ENCODE measurements at places on chromosomes 6 and 20.
A peak's percentile ranks its signal among the peaks of the same experiment; 100 is the strongest.

GRCh38 chr6:160054913-160055312 lies 66.7 kb upstream of the SLC22A1 start:
- peak overlapping the region; percentile 44 for H3K27ac ChIP-seq
- H3K36me3 ChIP-seq = peaks cover 97% of the 10 kb centered on the region

DNA sequence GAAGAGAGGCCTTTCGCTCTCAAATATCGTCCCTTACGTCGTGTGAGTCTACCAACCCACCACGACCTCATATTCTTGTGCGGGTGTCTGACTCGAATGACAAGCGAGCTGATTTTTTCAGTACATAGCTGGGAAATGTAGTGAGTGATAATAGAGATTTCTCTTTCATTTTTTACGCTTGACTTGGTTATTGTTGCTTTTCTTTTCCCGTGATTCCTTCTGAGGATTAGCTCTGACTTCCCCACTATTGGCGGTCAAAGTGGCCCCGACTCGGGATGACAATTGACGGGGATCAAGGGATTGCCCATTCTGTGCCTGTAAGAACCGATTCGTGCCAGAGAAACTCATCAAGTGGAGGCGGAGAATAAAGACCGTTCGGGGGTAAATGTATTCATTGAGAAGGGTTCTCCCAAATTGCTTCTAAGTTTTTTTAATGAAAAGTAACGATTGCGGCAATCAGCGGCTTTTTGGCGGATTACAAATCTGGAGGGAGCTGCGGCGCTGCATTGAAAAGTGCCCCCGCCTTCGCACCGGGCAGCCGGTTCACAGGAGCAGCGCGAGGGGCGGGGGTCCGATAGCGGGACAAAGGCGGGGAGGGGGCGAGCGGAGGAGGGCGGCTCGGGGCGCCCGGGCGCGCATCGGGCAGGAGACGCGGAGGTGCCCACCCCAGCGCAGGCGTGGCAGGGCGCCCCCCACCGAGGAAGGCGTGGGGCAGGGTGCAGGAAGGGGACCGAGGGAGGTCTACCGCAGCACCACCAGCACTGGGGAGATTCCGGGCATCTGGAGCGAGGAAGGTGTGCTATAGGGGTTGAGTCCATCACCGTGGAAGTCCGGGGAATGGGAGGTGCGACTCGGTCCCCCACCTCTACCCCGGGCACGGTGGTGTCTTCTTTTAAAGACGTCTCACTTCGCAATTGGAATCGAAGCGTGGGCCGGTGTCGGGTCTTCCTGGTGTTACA lies 44.5 kb upstream of the OSTM1 start:
- no peak for DNase-seq
- peaks cover 12% of the 10 kb centered on the region for H3K4me1 ChIP-seq
- no peak overlapping the region for H3K27ac ChIP-seq
- H3K36me3 ChIP-seq = no peaks in the 10 kb centered on the region
- H3K4me3 ChIP-seq = no peak overlapping the region
- H3K27me3 ChIP-seq = peaks cover 27% of the 10 kb centered on the region

GRCh38 chr6:82227770-82228169 lies 19.8 kb downstream of the IBTK start:
- H3K4me1 ChIP-seq = peaks cover 36% of the 10 kb centered on the region
- no peak overlapping the region for H3K4me3 ChIP-seq
- H3K27me3 ChIP-seq = no peaks in the 10 kb centered on the region

DNA sequence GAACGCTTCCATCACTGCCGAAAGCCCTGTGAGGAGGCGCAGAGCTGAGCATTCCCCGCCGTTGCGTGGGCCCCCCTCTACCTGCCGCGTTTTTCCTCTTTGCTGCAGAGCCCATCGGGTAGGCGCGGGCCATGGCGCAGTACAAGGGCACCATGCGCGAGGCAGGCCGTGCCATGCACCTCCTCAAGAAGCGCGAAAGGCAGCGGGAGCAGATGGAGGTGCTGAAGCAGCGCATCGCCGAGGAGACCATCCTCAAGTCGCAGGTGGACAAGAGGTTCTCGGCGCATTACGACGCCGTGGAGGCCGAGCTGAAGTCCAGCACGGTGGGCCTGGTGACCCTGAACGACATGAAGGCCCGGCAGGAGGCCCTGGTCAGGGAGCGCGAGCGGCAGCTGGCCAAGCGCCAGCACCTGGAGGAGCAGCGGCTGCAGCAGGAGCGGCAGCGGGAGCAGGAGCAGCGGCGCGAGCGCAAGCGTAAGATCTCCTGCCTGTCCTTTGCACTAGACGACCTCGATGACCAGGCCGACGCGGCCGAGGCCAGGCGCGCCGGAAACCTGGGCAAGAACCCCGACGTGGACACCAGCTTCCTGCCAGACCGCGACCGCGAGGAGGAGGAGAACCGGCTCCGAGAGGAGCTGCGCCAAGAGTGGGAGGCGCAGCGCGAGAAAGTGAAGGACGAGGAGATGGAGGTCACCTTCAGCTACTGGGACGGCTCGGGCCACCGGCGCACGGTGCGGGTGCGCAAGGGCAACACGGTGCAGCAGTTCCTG lies 693 bp downstream of the FAM50B start:
- no peaks in the 10 kb centered on the region for H3K36me3 ChIP-seq
- peaks cover 4% of the 10 kb centered on the region for H3K27me3 ChIP-seq
- H3K4me3 ChIP-seq = no peak overlapping the region
- no peak overlapping the region for H3K27ac ChIP-seq
- DNase-seq = no peak

DNA sequence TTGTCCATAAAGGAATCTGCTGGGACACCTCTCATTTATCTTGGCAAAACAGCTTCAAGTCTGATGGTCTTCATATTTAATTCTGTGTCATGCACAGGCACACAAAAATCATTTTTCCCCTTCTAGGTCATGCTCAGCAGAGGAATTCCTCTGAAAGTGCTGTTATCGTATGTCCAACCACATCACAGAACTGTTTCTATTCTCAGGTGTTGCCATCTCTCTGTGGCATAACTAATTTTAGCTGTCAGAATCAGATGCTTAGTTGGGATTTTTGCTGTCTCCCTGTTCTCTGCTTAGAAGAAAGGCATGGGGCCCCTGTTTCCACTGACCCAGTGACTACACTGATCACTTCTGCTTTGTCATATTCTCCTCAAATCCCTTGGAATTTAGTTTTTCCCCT lies 608.0 kb upstream of the EPHA7 start:
- no peak overlapping the region for H3K4me3 ChIP-seq
- no peak overlapping the region for H3K27ac ChIP-seq
- DNase-seq = no peak
- H3K4me1 ChIP-seq = no peaks in the 10 kb centered on the region
- no peaks in the 10 kb centered on the region for H3K36me3 ChIP-seq

GRCh38 chr6:33343953-33344611 lies 26.5 kb upstream of the ZBTB22 start:
- H3K4me1 ChIP-seq = peaks cover 27% of the 10 kb centered on the region
- no peaks in the 10 kb centered on the region for H3K27me3 ChIP-seq
- no peak overlapping the region for H3K4me3 ChIP-seq

DNA sequence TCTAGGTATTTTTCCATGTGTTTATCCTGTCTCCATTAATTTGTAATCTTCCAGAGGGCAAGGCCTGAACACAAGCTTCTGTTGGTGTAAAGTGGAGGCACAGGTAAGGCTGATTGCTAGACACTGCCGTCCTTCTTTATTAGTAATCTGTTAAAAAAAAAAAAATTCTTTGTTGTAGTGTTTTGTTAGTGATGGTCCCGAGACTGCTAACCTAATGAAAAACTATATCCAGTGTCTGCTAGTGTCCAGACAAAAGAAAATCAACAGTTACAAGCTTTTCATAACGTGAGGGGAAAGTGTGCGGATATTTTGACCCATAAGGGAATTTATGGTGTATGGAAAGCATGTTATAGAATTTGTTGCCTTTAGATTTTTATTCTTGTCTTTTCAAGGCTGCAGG lies 4.2 kb upstream of the HIVEP1 start:
- DNase-seq = no peak
- no peak overlapping the region for H3K27ac ChIP-seq
- H3K4me1 ChIP-seq = peaks cover 31% of the 10 kb centered on the region
- H3K36me3 ChIP-seq = no peaks in the 10 kb centered on the region
- peaks cover 34% of the 10 kb centered on the region for H3K27me3 ChIP-seq

- no peak overlapping the region for H3K4me3 ChIP-seq
- H3K36me3 ChIP-seq = no peaks in the 10 kb centered on the region
- H3K4me1 ChIP-seq = 0 out of 2 replicates have a peak, but pooled peaks cover 6% of the 10 kb centered on the region
- DNase-seq = no peak
- no peaks in the 10 kb centered on the region for H3K27me3 ChIP-seq
- no peak overlapping the region for H3K27ac ChIP-seq
Observed at GRCh38 chr6:82072751-82073150, 174.8 kb downstream of the IBTK start.

DNA sequence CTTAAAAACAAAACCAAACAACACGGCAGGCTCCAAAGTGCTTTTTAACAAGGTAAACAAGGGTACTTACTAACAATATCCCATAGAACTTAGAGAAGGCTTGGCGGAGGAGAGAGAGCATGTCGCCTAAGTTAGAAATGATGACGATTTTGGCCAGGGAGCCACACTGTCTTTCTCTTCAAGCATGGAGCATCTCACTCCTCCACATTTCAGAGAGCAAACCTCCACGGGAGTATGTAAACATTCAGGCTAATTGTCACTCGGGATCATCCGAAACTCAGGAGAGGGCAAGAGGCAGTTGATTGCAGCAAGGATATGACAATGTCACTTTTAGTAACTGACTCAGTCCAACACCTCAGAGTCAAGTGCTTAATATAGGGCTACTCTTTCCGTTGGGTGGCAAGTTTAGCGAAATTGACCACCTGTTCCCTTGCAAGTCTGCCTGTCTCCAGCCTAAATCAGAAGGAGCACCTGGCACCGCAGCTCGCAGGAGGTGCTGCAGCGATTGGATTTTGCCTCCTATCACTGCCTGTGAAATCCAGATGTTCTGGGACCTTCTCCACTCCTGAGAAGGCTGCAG lies 65.8 kb upstream of the RPS6KA2 start:
- no peak overlapping the region for H3K27ac ChIP-seq
- H3K36me3 ChIP-seq = no peaks in the 10 kb centered on the region
- DNase-seq = no peak
- H3K27me3 ChIP-seq = peaks cover 24% of the 10 kb centered on the region
- H3K4me3 ChIP-seq = no peak overlapping the region

DNA sequence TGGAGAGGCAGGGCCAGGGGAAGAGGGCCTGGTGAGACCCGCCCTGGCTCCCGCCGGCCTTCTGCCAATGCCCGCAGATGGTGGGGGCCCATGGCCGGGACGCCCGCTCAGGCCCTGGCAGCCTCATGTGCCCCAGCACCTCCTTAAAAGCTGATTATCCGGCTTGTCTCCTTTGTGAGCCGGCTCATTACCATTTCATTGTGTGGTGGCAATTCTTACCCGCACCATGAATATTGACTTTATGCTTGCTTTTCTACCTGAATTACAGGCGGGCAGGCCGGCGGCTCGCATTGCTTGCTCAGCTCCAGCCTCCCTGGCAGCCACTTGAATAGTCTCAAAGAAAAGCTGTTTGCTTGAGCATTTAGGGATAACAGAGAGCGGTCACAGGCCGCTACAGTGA lies 120.0 kb upstream of the JAG1 start:
- no peak for DNase-seq
- no peaks in the 10 kb centered on the region for H3K36me3 ChIP-seq
- no peak overlapping the region for H3K27ac ChIP-seq
- H3K4me3 ChIP-seq = no peak overlapping the region

DNA sequence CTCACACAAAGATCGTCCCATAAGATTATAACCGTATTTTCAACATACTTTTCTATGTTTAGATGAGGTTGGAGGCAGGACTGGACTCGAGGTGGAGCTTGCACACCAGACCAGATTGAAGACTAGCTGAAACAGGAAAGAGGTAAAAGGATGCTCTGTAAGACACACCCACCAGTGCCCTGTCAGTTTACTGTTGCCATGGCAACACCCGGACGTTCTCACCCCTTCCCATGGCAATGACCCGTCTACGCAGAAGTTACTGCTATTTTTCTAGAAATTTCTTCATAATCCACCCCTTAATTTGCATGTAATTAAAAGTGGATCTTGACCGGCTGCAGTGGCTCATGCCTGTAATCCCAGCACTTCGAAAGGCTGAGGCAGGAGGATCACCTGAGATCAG lies 13.6 kb upstream of the SRSF6 start:
- no peaks in the 10 kb centered on the region for H3K4me1 ChIP-seq
- DNase-seq = no peak
- no peak overlapping the region for H3K4me3 ChIP-seq
- H3K27ac ChIP-seq = no peak overlapping the region
- no peaks in the 10 kb centered on the region for H3K36me3 ChIP-seq

DNA sequence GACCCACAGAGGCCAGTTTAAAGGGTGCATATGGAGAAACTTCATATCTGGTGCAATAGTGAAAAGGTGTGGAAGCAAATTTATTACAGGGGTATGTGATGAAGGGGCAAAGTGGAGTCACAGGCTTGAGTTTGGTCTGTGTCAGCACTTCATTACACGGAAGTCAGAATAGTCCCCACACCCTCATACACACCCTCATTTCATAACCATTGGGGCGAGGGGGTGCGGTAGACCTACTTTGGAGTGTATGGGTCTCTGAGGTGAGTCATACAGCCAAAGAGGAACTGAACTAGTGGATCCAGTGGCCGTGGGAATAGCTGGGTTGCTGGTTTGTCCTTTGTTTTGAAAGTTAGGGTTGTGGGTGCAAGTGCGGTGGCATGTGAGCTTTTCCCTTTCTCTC lies 3.3 kb downstream of the TM9SF4 start:
- H3K27me3 ChIP-seq = no peaks in the 10 kb centered on the region
- peaks cover 21% of the 10 kb centered on the region for H3K36me3 ChIP-seq
- DNase-seq = no peak

DNA sequence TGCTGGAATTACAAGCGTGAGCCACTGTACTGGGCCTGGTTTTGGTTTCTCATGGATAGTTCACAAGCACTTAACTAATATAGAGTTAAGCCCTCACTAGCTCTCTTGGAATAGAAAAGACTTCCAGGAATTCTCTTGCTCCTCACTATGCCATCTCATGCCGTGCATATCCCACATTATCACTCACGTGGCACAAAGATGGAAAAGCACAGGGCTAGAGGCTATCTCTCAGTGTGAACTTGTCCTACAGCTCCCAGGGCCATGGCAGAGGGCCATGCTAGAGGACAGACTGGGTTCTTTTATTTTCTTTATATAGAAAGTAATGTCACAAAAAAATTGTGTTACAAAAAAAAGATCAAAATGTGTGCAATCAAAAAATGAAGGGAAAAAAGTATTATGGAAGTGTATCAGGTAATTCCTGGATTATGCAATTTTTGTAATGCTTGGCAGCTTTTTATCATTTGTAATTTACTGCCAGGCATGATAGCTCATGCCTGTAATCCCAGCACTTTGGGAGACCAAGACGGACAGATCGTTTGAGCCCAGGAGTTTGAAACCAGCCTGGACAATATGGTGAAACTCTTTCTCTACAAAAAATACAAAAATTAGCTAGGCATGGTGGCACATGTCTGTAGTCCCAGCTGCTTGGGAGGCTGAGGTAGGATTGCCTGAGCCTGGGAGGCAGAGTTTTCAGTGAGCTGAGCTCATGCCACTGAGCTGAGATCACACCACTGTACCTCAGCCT lies 6.4 kb upstream of the SLC2A12 start:
- peaks cover 22% of the 10 kb centered on the region for H3K27me3 ChIP-seq
- H3K36me3 ChIP-seq = no peaks in the 10 kb centered on the region
- DNase-seq = no peak
- H3K4me1 ChIP-seq = no peaks in the 10 kb centered on the region

Data from DND-41 (cell line).